Natural killer cell treated with Interleukin-12 subunit alpha and Interleukin-12 subunit beta and Interleukin-15 and Interleukin-18, amount 100 ng/mL, for 72 hours (primary cell): ENCODE measurements at places on chromosomes 5 and 9. TPM values are rescaled to one million over a fixed set of nuclear protein-coding genes. Genes with fewer than 3 reads are reported as not detected.

DNA sequence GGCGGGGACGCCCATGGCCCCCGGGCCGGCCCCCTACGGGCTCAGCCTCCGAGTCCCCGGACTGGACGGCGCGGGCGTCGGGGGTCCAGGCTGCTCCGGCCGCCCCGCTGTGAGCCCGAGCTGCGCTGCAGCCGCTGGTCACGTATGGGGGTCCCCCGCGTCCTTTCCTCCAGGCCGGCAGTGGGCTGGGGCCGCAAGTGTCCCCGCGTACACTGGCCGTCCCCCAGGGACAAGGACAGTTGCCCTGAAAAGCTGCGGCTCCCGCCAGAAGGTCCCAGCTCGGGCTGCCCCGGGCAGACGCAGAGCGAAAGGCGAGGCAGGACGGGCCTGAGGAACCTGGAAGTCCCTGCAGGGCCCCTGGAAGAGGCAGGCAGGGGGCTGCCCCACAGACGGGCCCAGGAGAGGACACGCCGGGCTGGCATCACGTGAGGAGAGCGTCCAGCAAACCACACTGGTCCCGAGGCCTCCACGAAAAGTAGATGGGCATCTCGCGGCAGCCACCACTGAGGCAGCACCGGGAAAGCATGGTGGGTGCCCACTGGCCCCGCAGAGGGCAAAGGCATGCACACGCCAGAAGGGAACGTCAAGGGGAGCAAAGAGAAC lies 3.3 kb upstream of the NKD2 start:
- no peak for DNase-seq

- peak; percentile 89 for DNase-seq
Measured at GRCh38 chr9:137461663-137462395, 2.7 kb upstream of the NSMF start.

- DNase-seq, result no peak
Measured at GRCh38 chr5:132489051-132489770, 1.4 kb downstream of the IRF1 start.

- no peak for DNase-seq
Measured at GRCh38 chr5:159212657-159213462, 3.5 kb upstream of the RNF145 start.

DNA sequence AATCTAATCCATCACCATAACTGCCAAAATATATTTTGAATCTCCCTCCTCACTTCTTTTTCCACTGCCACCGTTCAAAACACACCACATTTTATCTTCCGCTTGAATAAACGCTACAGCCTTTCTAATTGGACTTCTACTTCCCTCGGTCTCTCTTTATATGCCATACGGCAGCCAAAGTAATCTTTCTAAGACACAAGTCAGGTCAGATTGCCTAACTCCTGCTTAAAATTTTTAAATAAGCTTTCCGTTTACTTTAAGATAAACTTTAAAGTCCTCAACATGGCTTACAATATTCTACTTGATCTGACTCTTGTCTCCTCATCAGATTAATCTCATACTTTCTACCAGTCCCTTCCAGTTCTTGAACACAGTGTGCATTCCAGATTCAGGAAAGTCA lies 9.7 kb downstream of the AFF4 start:
- DNase-seq, result no peak

- DNase-seq, result no peak
Measured at GRCh38 chr5:16889972-16890519, 46.0 kb downstream of the MYO10 start.

The AIF1L gene
- total RNA-seq, result not detected

GRCh38 chr9:32253731-32254130 lies 130.7 kb upstream of the ACO1 start:
- DNase-seq, result no peak

The LAMC3 gene
- not detected for total RNA-seq

DNA sequence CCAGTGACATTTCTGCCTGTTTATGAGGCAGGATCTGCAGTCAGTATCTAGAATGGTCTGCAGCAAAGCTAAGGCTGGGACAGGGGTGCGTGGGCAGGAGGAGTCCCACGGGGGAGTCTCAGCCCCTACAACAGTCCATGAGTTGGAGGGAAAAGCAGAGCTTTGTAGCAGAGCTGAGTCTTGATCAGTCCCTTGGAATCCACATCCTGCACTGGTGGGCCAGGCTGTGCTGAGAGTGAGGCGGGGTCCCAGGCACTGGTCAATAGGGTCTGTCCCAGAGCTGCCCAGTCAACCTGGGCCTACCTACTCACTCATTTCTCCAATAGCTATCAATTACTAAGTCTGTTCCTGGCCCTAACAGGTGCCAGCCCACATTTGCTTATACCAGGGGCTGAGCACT lies 5.9 kb downstream of the ACSL6 start:
- no peak for DNase-seq

DNA sequence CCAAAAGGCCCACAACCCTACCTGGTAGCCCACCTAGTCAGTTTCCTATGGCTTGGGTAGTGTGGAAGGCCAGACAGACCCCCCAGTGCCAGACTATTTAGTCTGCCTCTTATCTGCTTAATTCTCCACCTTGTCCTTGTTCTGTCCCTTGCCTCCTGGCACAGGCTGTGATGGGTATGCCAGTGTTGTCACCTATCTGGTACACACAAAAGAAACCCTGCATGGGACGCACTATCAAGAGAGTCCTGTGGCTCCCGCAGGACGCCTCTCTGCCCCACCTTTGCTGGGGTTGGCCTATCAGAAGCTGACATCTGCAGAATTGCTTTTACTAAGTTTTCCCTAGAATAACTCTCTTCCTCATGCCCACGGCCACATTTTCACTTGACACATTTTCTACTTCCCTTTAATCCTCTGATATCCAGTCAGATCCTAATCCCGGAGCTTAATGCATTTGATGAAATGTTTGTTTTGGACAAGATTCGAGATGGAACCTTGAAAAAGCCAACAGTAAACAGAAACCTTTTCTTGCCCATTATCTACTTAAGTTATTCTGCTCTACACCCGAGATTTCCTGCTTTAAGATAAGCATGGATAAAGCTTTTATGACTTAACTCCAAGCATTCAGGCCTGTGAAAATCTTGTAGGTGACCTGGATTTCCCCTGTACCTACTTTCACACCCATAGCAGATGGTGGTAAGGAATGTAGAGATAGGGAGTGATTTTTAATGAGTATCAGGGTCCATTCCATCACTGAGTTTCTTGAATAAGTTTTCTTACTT lies 468.5 kb downstream of the ZNF608 start:
- DNase-seq, result no peak

GRCh38 chr5:73336366-73336765 lies 112.2 kb downstream of the FOXD1 start:
- DNase-seq, result no peak

DNA sequence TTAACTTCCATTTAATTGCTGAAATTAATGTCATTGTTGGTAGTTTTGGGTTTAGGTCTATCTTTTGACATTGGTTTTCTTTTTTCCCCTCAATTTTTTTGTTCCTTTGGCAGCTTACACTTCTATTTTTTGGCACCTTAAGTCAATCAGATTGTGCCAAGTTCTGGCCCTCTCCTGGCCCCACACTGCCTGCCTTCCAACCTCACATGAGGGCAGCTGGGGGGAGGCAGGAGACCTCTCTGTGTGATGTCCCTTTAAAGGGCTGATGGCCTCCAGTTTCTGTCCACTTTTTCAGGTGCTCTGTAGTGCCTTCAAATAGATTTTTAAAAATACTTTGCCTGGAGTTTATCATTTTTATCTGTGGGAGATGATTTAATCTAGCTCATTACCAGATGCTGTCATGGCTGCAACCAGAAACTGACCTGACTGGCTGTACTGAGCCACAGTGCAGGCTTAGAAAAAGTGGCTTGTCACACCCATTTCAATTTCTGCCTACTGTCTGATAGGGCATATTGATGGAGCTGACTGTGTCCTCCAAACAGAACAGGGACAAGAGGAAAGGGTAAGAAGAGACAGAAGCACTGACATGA lies 196.6 kb downstream of the FANCC start:
- DNase-seq, result no peak

The GRXCR2 gene
- not detected for total RNA-seq

The BHMT gene
- total RNA-seq, result not detected

The GALT gene
- 19.4 TPM for total RNA-seq

The GRIA1 gene
- not detected for total RNA-seq

The IQGAP2 gene
- 104 TPM for total RNA-seq

- no peak for DNase-seq
Measured at GRCh38 chr9:115957585-115957984, 196.0 kb upstream of the PAPPA start.

GRCh38 chr5:40603378-40603777 lies 76.3 kb upstream of the PTGER4 start:
- no peak for DNase-seq

GRCh38 chr5:180153099-180153498 lies 55.9 kb downstream of the RASGEF1C start:
- DNase-seq, result peak; percentile 26

DNA sequence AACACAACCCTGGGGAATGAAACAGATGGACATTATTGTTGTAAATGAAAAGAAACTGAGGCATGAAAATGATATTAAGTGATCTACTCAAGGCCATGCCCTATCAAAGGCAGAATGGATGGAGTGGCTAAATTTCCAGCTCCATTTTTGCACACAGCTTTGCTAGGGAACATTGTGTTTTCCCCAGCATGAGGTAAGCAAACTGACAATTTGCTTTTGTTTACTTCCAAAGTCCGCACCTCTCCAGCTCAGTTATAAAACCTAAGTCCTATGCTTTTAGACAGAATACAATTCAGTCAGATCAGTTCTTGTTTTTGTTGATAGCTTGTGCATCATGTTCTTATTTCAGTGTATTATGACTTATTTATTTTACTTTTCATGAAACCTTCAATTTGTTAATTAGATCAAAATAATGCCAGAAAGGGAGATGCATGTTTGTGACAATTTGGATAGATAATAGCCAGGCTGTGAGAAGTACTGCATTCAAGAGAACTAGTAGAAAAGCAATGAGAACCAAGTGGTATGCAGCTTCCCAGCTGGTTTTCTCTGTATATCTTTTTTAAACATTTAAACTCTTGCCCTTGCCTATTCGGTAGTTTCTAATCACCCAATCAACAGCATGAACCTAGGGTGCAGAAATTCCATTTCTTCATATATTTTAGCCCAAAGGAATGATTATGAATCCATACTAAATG lies 380.8 kb downstream of the SPATA31D1 start:
- no peak for DNase-seq

DNA sequence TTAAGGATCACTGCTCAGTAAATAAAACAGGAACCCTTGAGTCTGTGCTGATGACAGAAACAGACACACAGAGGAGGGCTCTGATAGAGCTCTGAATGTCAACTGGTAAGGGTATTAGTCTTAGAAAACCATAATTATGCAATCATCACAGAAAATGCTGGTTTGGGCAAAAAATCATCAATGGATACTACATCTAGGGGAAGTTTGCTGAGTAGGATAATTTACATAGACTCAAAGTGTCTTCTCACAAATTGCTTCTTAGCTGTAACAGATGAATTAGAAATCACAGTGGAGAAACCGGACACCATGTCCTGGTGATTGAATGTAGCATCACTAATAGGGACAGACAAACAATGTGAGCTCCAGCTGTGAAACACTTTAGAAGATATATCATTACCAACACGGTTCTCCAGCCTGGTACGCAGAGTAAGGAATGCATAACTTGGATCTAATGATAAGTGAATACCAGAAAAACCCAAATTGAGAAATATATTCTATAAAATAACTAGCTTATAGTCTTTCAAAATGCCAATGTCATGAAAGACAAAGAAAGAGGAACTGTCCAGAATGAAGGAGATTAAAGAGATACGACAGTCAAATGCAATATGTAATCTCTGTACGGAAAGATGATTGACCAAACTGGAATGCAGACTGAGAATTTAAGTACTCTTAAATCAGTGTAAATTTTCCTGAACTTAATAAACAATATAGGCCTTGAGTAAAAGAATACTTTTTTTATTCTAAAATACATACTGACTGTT lies 17.3 kb downstream of the CHD1 start:
- no peak for DNase-seq

GRCh38 chr5:176735383-176736265 lies 74.7 kb upstream of the UNC5A start:
- no peak for DNase-seq

The TMC1 gene
- total RNA-seq, result not detected

The FBP2 gene
- total RNA-seq, result not detected

GRCh38 chr5:14451871-14452270 lies 129.7 kb upstream of the OTULINL start:
- DNase-seq, result no peak

DNA sequence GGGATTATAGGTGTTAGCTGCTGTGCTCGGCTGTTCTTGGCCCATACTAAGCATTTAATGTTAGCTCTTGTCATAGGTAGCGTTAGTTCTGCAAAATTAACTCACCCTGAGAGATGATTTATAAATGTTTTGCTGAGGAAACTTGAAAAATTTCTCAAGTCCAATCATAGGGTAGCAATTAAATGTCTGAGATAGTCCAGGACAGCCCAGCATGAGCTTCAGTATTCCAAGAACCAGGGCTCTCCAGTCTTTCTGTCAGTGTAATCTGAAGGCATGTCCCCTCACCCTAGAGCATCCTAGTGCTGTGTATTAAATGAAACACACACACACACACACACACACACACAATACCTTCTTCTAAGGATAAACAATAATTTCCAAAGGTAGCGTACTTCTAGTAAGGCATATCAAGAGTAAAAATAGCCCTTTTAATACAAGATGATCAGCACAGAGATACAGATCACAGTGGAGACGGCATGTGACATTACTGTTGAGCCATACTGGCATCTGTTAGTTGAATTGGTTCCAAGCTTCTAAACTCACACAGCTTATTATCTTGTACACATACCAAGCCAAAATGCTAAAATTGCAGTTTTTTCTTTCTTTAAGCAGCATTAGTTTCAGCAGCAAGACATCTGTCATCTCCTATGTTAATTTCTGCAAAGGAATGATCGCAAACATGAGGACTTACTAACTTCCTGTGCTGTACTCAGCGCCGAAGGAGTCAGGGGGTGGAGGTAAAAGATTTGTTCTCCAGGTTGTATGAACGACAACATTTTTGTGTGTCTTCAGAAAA lies 46.3 kb upstream of the JMY start:
- no peak for DNase-seq

DNA sequence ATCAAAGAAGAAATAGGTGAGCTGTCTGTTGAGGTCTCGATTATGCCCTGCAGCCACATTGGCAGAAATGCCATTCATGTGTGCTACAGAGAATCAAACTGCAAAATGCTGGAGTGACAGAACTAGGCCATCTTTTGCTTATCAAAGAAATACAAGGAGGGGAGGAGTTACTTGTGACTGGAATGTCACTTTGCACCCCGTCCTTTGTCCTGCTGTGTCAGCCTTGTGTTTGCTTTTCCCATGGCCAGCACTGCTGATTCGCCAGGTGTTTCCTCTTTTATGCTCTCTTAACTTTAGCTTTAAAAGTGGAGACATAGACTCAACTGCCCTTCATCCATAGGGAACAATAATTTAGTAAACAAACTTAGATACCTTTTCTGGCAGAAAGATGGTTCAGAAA lies 54.3 kb downstream of the SLC46A2 start:
- DNase-seq, result no peak

GRCh38 chr9:77907585-77907984 lies 124.0 kb downstream of the GNAQ start:
- no peak for DNase-seq

- peak; percentile 41 for DNase-seq
Measured at GRCh38 chr5:544675-545355, 20.6 kb upstream of the SLC9A3 start.
